Liver (tissue), 10 donors: ENCODE measurements at places on chromosomes 12 and 14. TPM values are rescaled to one million over a fixed set of nuclear protein-coding genes. Genes with fewer than 3 reads are reported as not detected.

GRCh38 chr12:30874455-30875321 is 51.9 kb upstream of the TSPAN11 start:
- DNase-seq, result no peak

ADAM21 gene
- not detected for total RNA-seq

GRCh38 chr12:104372061-104372720 is 68.7 kb downstream of the EID3 start:
- DNase-seq, result no peak

DNA sequence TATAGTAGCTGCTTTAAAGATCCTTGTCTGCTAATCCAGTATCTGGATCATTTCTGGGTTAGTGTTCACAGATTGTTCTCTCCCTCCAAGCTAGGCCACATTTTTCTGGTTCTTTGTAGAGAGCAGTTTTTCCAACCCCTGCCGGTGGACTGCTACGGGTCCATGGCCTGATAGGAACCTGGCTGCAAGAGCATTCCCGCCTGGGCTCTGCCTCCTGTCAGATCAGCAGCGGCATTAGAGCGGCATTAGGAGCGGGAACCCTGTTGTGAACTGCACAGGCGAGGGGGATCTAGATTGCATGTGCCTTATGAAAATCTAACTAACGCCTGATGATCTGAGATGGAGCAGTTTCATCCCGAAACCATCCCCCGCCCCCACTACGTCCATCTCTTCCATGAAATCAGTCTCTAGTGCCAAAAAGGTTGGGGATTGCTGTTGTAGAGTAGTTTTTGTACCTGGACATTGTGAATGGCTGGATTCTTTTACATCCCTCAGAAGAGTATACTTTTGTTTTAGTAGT is 50.4 kb downstream of the MYRFL start:
- no peak for DNase-seq

- no peak for DNase-seq
These were observed 83.0 kb downstream of the TTC7B start for GRCh38 chr14:90733139-90733808.

DNA sequence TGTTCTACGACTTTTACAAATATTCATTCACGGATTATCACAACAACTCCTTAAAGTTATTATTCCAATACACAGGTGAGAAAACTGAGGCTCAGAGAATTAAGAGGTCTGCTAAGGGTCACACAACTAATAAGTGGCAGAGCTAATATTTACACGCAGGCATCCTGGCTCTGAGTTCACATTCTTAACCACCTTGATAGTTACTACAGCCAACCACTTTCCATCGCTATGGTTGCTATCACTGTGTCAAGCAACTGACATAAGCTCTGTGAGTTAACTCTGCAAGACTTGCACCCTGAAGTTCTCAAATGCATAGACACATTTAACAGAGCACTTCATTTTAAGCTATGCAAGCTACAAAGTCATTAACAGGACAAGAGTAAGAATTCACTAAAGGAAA is 3.7 kb downstream of the GLT8D2 start:
- no peak for DNase-seq

LEMD3 gene
- total RNA-seq, result 19.5 TPM

DNA sequence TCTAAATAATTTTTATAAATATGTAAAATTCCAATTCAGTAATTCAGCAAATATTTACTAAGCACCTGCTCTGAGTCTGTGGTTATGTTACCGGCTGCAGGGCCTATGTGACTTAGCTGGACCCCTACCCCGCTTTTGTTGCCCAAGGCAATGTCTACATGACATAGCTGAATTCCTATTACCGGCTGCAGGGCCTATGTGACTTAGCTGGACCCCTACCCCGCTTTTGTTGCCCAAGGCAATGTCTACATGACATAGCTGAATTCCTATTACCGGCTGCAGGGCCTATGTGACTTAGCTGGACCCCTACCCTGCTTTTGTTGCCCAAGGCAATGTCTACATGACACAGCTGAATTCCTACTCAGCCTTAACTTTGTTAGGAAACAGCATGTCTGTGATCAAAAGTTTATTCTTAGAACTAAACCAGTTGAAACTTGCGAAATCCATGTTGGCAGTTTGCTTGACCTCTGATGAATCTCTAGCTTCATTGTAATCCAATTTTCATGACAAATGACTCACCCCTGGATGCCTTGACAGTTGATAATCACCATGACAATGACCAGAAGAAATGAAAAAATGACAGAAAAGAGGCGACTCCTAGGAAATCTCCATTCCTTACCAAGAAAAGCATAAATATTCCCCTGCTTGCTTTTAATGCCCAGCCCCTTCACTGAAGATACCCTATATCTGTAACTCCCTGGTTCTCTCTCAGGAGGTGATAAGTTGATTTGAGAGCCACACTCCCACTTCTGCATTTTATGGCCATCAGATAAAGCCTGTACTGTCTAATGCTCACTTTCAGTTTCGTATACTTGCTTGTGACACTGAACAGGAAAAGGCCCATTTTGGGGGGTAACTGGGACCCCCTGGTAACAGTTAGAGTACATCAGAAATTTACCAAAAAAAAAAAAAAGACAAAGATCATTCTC is 148.4 kb upstream of the SYT10 start:
- no peak for DNase-seq

PTPRB gene
- total RNA-seq, result 9.0 TPM
